ENCODE measurements at places on chromosomes 4 and X.

- no peak for DNase-seq
Measured at GRCh38 chr4:146477054-146477453, 44.7 kb downstream of the SLC10A7 start.

GRCh38 chr4:145521282-145521681 lies 39.6 kb downstream of the SMAD1 start:
- no peak for DNase-seq

- peak; percentile 48 for DNase-seq
Measured at GRCh38 chr4:108080747-108081146, 88.0 kb downstream of the LEF1 start.

GRCh38 chr4:2962614-2963174 lies 512 bp downstream of the NOP14 start:
- no peak for DNase-seq

DNA sequence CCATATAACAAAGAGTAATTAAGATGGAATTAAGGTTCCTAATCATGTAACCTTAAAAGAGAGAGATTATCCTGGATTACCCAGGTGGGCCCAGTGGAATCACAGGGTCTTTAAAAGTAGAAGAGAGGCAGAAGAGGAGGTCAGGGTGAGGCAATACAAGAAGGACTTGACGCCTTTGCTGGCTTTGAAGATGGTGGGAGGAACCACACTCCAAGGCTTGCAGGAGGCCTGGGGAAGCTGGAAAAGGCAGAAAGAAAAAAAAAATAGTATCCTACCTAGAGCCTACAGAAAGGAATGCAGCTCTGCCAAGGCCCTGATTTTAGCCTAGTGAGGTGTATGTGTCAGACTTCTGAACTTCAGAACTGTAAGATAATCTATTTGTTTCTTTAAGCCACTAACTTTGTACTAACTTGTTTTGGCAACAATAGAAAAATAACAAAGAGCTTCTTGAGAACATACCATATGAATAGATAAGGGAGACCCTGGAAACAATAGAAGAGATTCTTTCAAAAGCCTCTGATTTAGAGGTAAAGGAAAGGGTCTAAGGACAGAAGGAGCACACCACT lies 229.9 kb upstream of the TTC29 start:
- DNase-seq, result no peak

- no peak for DNase-seq
Measured at GRCh38 chrX:10474510-10474909, 145.9 kb downstream of the MID1 start.

DNA sequence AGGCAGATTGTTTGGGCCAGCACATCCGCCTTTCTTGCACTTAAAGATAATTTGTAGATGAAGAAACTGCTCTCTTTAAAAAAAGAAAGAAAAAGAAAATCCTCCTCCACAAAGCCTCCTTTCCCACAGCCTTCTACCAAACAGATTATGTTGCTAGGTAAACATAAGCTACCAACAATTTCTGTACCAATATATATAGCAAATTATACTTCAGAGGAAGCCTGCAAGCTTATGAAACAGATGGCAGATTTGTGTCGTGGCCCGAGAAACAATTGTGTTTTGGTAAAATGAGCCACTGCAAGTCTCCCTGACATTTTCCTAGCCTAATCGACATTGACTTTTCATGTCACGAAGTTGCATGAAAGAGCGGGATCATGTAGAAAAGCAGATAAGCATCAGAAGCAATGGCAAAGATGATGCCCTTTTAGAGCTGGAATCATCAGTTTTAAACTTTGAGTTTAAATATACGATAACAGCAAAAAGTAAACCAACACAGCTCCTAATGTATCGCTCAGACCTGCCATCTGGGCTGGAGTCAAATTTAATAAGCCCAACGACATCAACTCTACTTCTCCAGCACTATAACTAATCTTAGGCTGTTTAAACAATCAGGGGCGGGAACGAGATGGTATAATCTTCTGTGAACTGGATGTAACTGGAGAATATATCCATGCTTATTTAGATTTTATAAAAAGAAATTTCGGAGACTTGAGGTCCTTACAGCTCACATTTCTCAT lies 94.9 kb upstream of the PLAC1 start:
- DNase-seq, result no peak

GRCh38 chr4:40523581-40523980 lies 106.1 kb downstream of the RBM47 start:
- DNase-seq, result no peak

DNA sequence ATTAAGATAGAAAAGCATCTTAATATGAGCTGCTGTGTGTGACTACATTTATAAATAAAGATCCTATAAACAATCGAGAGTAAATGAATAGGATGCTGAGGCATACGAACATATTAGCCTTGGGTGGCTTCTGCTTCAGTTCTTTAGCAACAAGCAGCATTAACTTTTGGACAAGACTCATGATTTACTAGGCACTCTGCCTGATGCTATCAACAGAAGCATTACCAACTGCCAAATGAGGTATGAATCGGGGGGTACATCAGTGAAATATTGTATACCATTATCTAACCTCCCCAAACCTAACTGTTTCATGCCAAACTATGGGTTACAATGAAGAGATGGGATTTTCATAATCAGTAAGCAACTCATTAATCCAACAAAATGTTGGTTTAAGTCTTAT lies 113.1 kb downstream of the RAB28 start:
- DNase-seq, result no peak

- DNase-seq, result no peak
Measured at GRCh38 chr4:38752372-38752940, 30.3 kb downstream of the TLR10 start.

Data from stimulated activated CD4-positive, alpha-beta T cell treated with anti-CD3 and anti-CD28 coated beads, Interleukin-4, amount 100 ng/mL, for 4 hours (primary cell).